HT-29 (cell line): ENCODE measurements at places on chromosomes 11 and 22. TPM values are rescaled to one million over a fixed set of nuclear protein-coding genes. Genes with fewer than 3 reads are reported as not detected.

The MS4A15 gene
- total RNA-seq = not detected in 2 replicates

The SESN3 gene
- 0.31 and 0.81 TPM in 2 replicates for total RNA-seq

DNA sequence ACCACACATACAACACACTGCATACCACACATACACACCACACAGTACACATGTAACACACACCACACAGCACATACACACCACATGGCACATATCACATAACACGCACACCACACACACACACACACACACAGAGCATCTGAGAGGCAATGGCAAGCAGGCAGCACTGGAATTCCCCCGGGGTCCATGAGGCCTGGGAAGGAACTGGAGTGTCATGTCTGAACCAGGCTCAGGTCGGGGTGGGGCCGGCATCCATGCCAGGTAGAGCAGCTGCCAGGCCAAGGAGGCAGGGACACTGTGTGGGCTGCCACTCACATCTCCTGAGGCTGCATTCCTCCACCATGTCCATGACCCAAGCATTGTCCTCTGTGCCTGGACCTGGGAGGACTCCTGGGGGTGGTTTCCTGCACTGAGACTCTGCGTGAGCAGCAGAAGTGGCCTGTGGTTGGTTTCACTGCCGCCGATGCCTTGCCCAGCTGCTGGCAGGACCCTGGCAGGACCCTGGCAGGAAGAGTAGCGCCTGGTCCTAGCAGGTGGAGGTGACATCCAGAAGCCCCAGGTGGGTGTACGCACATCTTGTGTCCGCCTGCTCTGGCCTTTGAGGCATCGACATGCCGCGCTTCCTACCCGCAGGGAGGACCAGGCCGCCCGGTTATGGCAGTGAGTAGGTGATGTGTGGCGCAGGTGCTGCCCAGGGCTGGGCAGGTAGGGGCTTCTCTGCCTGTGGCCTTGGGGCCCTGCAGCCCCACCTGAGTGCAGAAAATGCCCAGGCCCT is 1280.4 kb downstream of the TBC1D22A start:
- no peak for DNase-seq

The ZFPL1 gene
- total RNA-seq = 124 and 128 TPM in 2 replicates

DNA sequence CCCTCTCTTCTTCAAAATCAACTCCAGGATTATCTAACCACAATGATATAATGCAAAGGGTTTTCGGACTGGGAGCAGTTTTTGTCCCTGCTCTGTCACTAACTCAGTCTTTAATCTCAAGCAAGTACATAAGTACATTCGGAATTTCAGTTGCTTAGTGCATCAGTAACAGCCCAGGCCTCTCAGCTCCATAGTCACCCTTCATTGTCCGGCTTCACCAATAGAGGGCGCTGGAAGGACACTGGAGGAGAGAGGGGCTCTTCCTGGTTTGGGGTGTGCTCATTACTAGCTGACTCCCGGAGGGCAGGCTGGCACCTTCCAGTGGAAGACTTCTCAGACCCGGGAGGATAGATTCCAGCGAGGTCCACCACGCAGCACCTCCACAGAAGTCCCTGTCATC is 90.4 kb upstream of the PDGFD start:
- peak; percentile 67 for DNase-seq

The NAP1L4 gene
- 114 and 116 TPM in 2 replicates for total RNA-seq

DNA sequence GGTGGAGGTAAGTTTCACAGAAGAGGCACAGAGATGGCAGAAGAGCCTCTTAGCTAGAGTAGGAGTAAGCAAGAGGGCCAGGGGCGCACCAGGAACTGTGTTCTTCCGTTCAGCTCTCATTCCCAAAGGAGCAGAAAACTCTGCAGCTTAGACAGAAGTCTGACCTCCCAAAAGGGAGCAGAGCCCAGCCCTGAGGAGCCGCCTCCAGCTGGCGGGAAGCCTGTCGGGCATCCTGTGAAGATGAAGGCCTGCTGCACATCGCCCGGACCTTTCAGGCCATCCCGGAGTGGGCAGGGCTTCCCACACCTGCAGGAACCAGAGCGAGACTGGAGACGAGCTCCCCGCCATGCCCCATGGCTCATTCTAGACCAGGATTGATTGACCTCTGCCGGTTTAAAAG is 1102.8 kb downstream of the BRD1 start:
- DNase-seq = no peak

GRCh38 chr11:102134597-102134996 is 24.4 kb downstream of the YAP1 start:
- no peak for DNase-seq

DNA sequence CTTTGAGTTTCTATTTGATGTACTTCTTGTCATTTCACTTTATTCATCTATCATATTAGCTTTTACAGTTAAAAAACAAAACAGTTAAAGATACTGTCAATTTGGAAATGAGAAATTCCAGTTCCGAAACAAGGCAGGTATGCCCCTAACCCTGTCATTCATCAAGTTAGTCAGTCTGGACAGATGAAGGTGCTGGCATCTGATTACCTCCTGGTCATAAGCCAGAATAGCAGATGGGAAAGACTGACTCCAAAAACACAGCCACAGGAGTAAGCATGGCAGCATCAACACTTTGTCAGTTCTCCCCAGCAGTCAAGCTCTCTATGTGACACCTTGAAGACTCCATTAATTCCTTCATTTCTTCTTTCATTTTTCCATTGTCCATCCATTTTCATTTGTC is 4.3 kb downstream of the LRRC51 start:
- no peak for DNase-seq

GRCh38 chr22:21708960-21709359 is 26.6 kb downstream of the YPEL1 start:
- DNase-seq = no peak

The TBX10 gene
- total RNA-seq = 2.2 and 5.4 TPM in 2 replicates

GRCh38 chr22:36327922-36328551 is 59.7 kb downstream of the MYH9 start:
- no peak for DNase-seq

DNA sequence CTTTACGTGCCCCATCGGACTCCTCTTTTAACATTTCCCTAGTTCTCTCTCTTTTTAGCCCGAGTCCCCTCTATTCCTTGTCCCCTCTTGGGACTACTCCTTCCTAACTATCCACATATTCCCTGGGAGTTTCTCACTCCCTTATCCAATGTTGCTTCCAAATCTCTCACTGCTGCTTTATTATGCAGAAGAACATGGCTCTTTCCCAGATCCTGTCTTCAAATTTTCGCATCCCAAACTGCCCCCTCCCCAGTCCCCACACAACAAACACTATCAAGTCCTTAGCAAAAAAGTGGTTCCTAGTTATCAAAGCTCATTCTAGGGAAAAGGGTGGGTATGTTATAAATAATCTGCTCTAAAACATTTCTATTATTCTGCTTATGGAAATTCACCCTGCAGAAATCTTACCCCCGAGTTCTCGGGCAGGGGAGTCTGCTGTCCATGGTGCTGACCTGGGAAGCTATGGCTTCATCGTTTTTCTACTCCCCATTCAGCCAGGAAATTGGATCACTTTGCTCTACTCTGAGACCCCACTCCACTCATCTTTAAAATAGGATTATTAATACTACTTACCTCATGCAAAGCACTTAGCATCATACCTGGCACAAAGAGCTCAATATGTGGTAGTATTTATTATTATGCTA is 393.5 kb downstream of the BUD13 start:
- DNase-seq = peak; percentile 39

- DNase-seq = peak; percentile 48
Measured at GRCh38 chr11:81070948-81071347, 1630.1 kb upstream of the TENM4 start.

DNA sequence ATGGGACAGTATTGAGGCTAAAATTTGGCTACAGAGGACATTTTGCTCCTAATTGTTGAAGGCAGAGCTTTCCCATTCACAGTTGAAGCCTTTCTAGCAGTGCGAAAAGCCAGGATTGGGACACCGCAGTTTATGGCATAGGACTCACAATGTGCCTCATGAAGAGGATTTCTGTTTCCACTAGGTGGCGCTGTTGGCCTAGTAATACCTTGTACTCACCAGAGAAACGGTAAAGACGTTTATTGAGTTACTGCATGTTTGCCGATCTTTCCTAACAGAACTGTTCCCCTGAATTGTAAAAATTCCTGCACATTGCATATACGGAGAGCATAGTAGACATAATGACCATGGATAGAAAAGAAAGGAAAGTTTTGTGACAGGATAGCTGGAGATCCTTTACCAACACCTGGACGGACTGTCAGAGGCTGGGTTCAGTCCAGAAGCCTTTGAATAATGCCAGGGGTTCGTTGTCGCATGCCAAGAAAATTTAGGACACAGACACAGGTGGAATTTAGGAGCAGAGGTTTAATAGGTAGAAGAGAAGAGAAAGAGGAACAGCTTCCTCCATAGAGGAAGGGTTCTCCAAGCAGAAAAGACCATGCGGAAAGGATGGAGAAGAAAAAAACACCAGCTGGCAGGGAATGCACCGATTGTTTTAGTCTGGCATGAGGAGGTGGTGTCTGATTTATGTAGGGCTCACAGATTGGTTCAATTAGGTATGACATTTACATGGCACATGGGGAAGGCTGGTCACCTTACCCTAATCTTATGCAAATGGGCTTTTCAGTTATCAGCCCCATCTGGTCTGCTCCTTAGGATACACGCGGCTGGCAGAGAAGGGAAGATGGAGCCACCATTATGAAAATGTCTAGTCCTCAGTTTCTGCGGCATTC is 10.8 kb upstream of the OR51D1 start:
- DNase-seq = peak; percentile 95
